ENCODE measurements at places on chromosomes 2 and 18.

- H3K27me3 ChIP-seq, result no peaks in the 10 kb centered on the region
- DNase-seq, result no peak
- H3K4me1 ChIP-seq, result no peaks in the 10 kb centered on the region
- H3K4me3 ChIP-seq, result no peak overlapping the region
These were observed 161.4 kb downstream of the ZEB2 start for GRCh38 chr2:144358374-144358964.

DNA sequence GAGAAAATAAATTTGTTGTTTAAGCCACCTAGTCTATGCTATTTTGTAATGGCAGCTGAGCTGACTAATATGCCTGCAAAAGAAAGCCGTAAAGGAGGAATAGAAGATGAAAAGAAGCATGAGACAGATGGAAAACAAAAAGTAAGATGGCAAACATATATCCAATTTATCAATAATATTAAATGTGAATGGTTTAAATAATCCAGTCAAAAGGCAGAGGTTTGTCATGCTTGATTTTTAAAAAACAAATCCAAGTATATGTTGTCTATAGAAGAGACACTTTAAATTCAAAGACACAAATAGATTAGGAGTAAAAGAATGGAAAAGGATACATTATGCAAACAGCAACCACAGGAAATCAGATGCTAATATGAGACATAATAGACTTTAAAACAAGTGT lies 35.4 kb upstream of the EMILIN2 start:
- H3K36me3 ChIP-seq, result no peaks in the 10 kb centered on the region
- no peak for DNase-seq
- no peaks in the 10 kb centered on the region for H3K27me3 ChIP-seq

DNA sequence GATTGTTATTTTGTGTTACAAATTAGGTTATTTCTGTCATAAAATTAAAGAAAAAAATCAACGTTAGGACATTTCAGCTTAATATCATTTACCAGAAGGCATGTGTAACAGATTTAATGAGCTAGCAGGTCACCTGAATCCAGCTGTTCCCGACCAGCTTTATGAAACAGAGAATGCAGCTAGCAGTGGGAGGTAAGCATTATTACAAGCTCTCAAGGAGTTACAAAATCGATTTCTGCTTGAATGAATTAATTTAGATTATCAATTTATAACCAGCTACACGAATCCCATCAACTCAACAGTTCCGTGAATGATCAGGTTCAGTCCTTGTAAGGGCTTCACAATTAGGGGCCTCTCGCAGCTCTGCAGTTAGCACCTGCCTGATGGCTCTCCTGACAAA lies 211.9 kb downstream of the PTGR3 start:
- no peak overlapping the region for H3K27ac ChIP-seq
- no peak for DNase-seq
- no peaks in the 10 kb centered on the region for H3K27me3 ChIP-seq

DNA sequence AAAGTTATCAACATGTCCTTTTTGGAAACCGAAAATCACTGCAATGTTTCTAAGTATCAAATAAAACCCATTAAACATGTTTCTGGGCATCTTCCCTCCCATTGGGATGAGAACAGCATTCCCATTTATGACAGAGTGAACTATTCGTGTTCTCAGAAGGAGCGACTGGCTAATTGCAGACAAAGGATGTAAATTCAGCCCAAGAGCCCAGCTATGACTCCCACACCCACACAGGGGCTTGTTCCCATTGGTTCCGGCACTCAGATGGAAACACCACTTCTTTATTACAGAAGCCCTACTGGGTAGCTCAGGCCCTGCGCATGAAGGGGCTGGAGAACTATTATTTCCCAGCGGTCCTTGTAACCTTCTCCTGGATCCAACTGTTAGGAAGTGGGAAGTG lies 16.6 kb upstream of the NPAS2 start:
- H3K4me3 ChIP-seq, result no peak overlapping the region
- no peak for DNase-seq
- H3K27ac ChIP-seq, result no peak overlapping the region
- no peaks in the 10 kb centered on the region for H3K36me3 ChIP-seq
- H3K27me3 ChIP-seq, result no peaks in the 10 kb centered on the region

DNA sequence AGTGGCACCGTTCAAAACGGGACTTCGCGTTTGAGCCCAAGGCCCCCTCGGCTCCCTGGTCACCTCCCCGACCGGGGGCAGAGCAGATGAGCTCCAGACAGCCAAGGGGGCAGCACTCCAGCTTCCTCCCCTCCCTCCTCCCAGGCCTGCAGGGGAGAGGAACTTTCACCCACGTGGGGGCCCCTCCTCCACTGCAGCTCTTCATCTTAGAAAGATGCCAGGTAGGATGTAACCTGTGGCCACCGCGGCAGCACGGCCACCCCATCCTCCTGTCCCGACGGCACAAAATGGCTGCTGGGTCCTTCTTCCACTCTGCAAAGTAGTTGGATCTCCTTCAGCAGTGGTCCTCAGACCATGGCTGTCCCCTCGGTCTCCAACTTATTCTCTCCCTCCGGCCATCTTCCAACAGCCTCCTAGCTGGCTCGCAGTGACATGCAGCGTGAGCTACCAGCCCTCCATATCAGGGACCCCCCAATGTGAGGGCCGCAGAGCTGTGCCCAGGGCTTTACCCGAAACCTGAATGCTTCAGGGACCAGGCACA lies 94.5 kb upstream of the ID2 start:
- H3K27ac ChIP-seq, result no peak overlapping the region
- no peaks in the 10 kb centered on the region for H3K36me3 ChIP-seq
- H3K4me1 ChIP-seq, result peaks cover 7% of the 10 kb centered on the region
- H3K27me3 ChIP-seq, result no peaks in the 10 kb centered on the region

GRCh38 chr2:109331896-109332848 lies 203.2 kb downstream of the SH3RF3 start:
- no peaks in the 10 kb centered on the region for H3K27me3 ChIP-seq
- peaks cover 5% of the 10 kb centered on the region for H3K4me1 ChIP-seq
- no peaks in the 10 kb centered on the region for H3K36me3 ChIP-seq
- peak; percentile 81 for DNase-seq

GRCh38 chr2:77479895-77480294 lies 42.3 kb downstream of the LRRTM4 start:
- no peak overlapping the region for H3K4me3 ChIP-seq
- H3K27me3 ChIP-seq, result no peaks in the 10 kb centered on the region
- H3K36me3 ChIP-seq, result no peaks in the 10 kb centered on the region
- no peak for DNase-seq

DNA sequence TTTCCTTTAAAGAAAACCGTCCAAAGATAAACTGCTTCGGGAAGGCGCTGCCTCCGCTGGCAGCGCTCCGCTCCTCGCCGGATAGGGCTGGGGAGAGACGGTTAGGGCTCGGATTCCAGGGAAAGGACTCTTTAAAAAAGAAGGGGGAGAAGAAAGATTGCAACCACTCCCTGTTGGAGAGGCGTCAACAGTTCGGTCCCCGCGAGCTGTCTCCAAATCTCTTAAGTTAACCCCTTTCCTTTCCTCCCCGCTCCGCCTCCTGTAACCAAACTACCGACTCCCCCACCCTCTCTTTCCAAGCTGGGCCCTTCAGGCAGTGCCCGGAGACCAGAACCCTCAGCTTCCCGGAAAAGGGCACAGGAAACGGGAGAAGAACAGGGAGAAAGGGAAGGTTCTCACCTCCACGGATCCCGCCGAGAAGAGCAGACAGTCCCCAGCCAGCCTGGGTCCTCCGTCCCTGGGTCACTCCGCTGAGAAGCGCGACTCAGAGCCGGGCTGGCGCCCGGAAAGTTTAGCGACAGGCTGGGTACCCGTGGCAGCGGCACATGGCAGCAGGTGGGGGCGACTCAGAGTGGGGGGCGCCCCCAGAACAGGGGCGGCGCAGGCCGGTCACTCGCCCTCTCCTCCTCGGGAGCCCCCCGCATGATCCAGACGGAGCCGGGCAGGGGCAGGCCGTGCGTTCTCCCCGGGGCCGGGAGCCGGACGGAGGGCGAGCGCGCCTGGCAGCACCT lies 675 bp downstream of the FZD5 start:
- H3K36me3 ChIP-seq, result peaks cover 52% of the 10 kb centered on the region
- H3K27me3 ChIP-seq, result no peaks in the 10 kb centered on the region

DNA sequence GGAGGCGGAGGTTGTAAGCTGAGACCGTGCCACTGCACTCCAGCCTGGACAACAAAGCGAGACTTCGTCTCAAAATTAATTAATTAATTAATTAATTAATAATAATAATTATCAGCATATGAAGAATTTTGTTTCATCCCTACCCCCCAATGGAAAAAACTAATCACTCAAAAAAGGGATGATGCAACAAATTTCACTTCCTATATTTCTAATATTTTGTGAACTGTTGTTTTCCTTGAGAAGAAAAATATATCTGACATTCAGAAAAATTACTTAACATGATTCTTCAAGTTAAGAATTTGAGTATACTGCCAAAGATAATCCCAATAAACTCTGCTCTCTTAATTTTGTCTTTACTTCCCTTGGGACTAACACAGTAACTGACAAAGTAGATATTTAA lies 28.1 kb downstream of the EXOC6B start:
- no peaks in the 10 kb centered on the region for H3K36me3 ChIP-seq
- no peak for DNase-seq
- H3K4me1 ChIP-seq, result no peaks in the 10 kb centered on the region
- H3K4me3 ChIP-seq, result no peak overlapping the region
- H3K27ac ChIP-seq, result no peak overlapping the region

- peaks cover 4% of the 10 kb centered on the region for H3K4me1 ChIP-seq
- peak within 1 kb of the TSS; percentile 62 for H3K4me3 ChIP-seq
- no peaks in the 10 kb centered on the region for H3K27me3 ChIP-seq
- peak; percentile 86 for DNase-seq
These were observed at the start of gene CEBPZOS for GRCh38 chr2:37196320-37197195. CEBPZOS (plus strand) TSS chr2:37196496; CDS start chr2:37199705, 3,209 bp downstream.

GRCh38 chr18:59536166-59536565 lies 161.1 kb downstream of the CCBE1 start:
- H3K4me1 ChIP-seq, result no peaks in the 10 kb centered on the region
- H3K36me3 ChIP-seq, result no peaks in the 10 kb centered on the region
- H3K27me3 ChIP-seq, result no peaks in the 10 kb centered on the region
- H3K27ac ChIP-seq, result no peak overlapping the region
- no peak for DNase-seq

DNA sequence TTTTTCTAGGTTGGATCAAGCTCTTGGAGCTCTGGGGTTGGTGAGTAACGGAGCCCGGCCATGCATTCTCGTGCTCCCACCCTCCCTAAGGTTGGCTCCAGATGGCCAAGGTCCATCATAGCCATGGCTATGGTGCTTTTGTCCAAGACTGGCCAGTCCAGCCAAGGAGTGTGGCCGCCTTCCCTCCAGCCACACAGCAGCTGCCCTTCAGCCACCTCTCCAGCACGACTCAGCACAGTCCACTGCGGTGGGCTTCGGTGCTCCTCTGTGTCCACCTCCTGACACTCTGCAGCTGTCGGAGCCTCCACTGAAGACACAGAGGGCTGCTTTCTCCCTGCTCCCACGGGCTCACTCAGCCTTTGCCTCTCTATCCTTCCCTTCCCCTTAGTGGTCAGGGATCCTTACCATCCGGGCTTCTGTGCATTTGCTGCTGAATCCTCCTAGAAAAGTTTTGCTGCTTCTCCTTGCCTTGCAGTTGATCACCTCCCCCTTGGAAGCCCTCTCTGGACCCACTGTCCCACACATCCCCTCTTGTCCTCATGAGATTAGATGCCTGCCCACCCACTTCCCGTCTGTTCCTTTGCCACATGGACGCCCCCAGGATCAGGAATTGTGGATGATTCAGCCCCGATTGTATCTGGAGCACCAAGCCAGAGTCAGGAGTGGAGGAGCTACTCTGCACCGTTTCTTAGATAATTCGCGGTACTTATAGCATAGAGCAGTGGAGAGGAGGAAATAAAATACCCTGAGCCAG lies 177.1 kb upstream of the COPS8 start:
- no peaks in the 10 kb centered on the region for H3K36me3 ChIP-seq
- H3K4me3 ChIP-seq, result no peak overlapping the region

GRCh38 chr2:3399829-3400228 lies 20.3 kb downstream of the TRAPPC12 start:
- H3K4me3 ChIP-seq, result peak overlapping the region; percentile 39
- H3K27me3 ChIP-seq, result no peaks in the 10 kb centered on the region
- peak overlapping the region; percentile 69 for H3K27ac ChIP-seq

- no peak for DNase-seq
- no peak overlapping the region for H3K4me3 ChIP-seq
- no peak overlapping the region for H3K27ac ChIP-seq
- no peaks in the 10 kb centered on the region for H3K27me3 ChIP-seq
These were observed 13.3 kb upstream of the POLE4 start for GRCh38 chr2:74944987-74945787.

GRCh38 chr2:103153580-103154284 lies 391.9 kb downstream of the TMEM182 start:
- H3K4me3 ChIP-seq, result no peak overlapping the region
- H3K27me3 ChIP-seq, result no peaks in the 10 kb centered on the region
- no peak overlapping the region for H3K27ac ChIP-seq
- H3K4me1 ChIP-seq, result no peaks in the 10 kb centered on the region
- DNase-seq, result peak; percentile 59

GRCh38 chr2:82333697-82334096 lies 2029.1 kb upstream of the LRRTM1 start:
- no peaks in the 10 kb centered on the region for H3K4me1 ChIP-seq
- peak; percentile 35 for DNase-seq
- H3K4me3 ChIP-seq, result no peak overlapping the region
- no peaks in the 10 kb centered on the region for H3K27me3 ChIP-seq

DNA sequence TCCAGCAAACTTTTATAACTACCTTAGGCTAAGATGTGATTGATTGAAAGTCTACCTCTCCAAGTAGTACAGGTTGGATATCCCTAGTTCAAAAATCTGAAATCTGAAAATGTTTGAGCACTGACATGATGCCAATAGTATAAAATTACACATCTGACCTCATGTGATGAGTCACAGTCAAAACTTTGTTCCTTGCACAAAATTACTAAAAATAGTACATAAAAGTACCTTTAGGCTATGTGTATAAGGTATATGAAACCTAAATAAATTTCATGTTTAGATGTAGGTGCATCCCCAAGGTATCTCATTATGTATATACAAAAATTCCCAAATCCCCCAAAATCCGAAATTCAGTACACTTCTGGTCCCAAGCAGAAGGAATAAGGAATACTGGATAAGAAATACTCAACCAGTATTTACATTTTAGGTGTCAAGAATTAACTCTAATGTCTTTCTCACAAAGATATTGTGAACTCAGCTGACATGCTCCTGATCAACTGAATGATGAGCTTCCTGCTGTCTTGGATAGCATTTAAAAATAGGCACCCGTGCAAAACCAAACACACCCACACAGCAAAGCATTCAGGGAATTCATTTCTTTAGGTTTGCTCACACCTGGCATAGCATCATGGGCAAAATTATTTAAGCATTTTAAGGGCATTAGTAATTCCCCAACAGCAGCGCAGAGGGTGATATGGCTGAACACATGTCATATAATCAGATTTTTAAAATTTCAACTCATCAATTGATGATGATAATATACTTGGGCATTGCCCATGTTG lies 497.4 kb upstream of the MEIS1 start:
- H3K4me3 ChIP-seq, result no peak overlapping the region
- no peak overlapping the region for H3K27ac ChIP-seq
- H3K36me3 ChIP-seq, result no peaks in the 10 kb centered on the region
- H3K27me3 ChIP-seq, result peaks cover 5% of the 10 kb centered on the region
- H3K4me1 ChIP-seq, result no peaks in the 10 kb centered on the region

DNA sequence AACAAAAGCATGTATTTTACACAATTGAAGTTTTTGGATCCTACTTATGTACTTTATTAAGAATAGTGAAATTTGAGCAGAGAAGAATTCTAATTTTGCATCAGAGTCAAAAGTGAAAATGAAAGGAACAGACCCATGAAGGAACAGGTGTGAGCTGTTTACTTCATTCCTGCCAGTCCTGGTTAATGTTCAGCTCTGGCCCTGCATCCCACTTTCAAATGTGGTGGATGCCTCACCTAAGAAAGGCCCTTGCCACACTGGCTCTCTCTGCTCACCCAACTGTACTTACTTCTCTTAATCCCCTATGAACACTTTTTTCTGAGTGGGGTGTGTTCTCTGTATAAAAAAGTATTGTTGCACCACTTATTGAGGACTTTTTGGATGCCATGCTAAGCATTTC lies 22.2 kb downstream of the FAM110C start:
- DNase-seq, result no peak
- no peaks in the 10 kb centered on the region for H3K36me3 ChIP-seq
- peaks cover 16% of the 10 kb centered on the region for H3K27me3 ChIP-seq
- H3K4me1 ChIP-seq, result no peaks in the 10 kb centered on the region
